Camera-type eye (tissue), 1 donor: ENCODE measurements at places on chromosomes 4 and X. TPM values are rescaled to one million over a fixed set of nuclear protein-coding genes. Genes with fewer than 3 reads are reported as not detected.

ZCCHC12 gene
- 14.9 TPM for total RNA-seq

LRRC66 gene
- 0.66 TPM for total RNA-seq

AADAT gene
- 14.8 TPM for total RNA-seq

TRMT2B gene
- 14.6 TPM for total RNA-seq

FAM9B gene
- total RNA-seq, result not detected

ADAMTS3 gene
- 11.3 TPM for total RNA-seq

GAGE12J gene
- total RNA-seq, result not detected

UNC5C gene
- 17.3 TPM for total RNA-seq

MGARP gene
- total RNA-seq, result 98.1 TPM

PNMA6A gene
- 11.5 TPM for total RNA-seq

CPE gene
- total RNA-seq, result 374 TPM

S100G gene
- not detected for total RNA-seq

PPEF2 gene
- 12.3 TPM for total RNA-seq

GLRB gene
- 15.2 TPM for total RNA-seq

TBC1D9 gene
- total RNA-seq, result 64.2 TPM

ZNF711 gene
- total RNA-seq, result 71.6 TPM

FSTL5 gene
- 165 TPM for total RNA-seq

CWH43 gene
- 1.4 TPM for total RNA-seq

RHOXF1 gene
- total RNA-seq, result not detected

TAF7L gene
- total RNA-seq, result not detected

TMSB15B gene
- total RNA-seq, result 12.9 TPM

PLS3 gene
- 90.3 TPM for total RNA-seq

GIMD1 gene
- 0.49 TPM for total RNA-seq
